ENCODE measurements at places on chromosomes 16 and 17. TPM values are rescaled to one million over a fixed set of nuclear protein-coding genes. Genes with fewer than 3 reads are reported as not detected.

LDHD gene
- total RNA-seq, result 198 TPM

CDRT15 gene
- not detected for total RNA-seq

C1QL1 gene
- total RNA-seq, result 1.1 TPM

CREBBP gene
- total RNA-seq, result 101 TPM

NAGS gene
- 3.0 TPM for total RNA-seq

MYH2 gene
- 0.68 TPM for total RNA-seq

RNF167 gene
- 348 TPM for total RNA-seq

MEFV gene
- 1.4 TPM for total RNA-seq

HYDIN gene
- total RNA-seq, result not detected

DNA sequence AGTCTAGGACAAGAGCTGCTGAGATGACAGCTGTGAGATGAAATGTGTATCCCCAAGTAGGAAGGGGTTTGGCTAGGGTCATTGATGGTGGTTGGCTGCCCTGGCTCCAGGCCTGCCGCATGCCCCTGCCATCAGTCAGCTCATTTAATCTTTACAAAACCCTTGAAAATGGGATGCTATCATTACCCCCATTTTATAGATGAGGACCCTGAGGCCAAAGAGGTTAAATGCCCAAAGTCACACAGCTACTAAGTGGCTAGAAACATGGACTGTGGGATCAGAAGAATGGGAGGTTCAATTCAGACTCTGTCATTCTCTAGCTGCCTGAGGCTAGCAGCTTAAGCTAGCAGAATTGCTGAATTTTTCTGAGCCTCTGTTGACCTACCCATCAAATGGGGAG lies 198.8 kb downstream of the MAF start:
- no peak for DNase-seq

DNA sequence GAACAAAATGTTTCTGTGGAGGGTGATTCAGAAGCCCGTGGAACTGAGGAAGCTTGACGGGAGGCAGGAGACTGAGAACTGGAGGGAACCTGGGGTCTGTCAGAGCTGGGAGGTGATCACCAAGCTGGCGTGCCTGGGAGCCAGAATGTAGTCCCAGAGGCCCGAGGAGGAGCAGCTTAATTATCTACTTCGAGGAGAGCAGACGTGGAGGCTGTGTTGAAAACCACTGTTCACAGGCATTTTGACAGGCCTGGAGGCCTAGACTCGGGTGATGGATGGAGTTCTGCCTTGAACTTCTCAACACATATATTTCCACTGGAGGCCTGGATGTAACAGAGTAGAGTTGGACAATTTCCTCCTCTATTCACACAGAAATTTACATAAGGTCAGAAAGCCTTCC lies 177.7 kb upstream of the SALL1 start:
- no peak for DNase-seq

GRCh38 chr17:8745586-8746500 lies 1.2 kb upstream of the CCDC42 start:
- peak; percentile 70 for DNase-seq

GRCh38 chr16:79309606-79310005 lies 290.9 kb downstream of the MAF start:
- DNase-seq, result no peak

DNA sequence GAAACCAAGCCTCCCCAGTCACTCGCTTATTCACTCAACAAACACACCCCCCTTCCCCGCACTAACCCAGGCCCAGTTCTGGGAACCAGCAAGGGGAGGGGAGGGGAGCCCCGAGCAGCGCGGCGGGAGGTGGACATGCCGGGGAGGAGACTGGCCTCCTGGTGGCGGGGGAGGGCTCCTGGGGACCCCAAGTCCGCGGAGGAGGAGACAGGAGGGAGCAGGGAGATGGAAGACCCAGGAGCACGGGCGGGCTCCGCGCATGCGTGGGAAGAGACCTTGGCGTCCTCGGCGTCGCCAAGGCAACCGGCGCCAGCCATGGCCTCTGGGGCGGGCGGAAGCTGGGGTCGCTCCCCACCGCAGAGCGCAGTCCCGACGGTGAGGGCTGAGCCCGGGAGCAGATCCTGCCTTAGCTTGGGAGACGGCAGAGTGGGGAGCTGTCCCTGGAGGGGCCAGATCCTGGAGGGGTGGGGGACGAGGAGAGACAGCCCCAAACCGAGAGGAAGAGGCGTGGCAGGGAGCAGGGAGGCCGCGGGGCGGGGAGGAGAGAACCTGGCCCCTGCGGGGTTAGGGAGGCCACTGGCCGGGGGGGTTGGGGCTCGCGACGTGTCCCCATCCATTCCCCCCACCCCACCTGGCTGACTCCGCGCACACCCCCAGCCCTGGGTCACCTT lies at the start of gene PRR29:
PRR29 (plus strand) TSS at position 302 of the 671 bp plus-strand sequence; CDS start at position 316, 14 bp downstream.
- peak; percentile 63 for DNase-seq

- DNase-seq, result no peak
Measured at GRCh38 chr16:83102336-83102735, 475.6 kb downstream of the CDH13 start.

DNA sequence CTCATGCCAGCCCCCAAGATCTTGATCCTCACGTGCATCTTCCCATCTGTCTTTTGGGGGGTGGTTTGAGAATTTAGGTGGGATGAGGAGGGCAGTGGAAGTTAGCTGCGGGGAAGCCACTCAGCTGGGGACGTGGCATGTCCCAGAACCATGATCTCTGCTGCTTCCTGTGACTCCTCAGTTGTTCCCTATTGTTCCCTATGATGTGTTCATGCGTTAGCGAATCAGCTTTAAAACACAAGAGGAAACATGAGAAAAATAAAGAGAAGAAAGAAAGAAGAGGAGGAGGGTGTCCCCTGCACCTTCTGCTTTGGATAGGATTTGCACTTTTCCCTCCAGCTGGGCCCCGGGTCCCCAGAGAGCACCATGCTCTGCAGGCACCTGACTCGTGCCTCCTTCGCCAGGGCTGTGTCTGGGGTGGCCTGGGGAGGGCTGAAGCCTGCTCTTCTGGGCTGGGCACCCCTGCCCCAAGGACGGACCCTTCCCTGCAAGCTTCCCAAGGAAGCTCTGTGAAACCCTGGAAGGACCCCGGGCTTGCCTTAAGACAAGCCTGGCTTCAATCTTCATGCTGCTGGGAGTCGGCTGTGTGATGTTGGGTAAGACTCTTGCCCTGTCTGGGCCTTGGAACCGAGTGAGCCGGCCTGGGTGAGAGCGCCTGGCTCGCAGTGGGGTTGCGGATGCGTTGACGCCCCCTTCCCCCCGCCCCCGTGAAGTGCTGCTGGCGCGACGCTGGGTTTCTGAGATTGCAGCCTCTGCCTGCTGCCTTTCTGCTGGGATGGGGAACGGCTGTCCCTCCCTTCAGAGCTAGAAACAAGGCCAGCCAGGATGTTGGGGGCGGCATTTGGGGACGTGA lies 62.8 kb upstream of the CIBAR2 start:
- DNase-seq, result no peak

DNA sequence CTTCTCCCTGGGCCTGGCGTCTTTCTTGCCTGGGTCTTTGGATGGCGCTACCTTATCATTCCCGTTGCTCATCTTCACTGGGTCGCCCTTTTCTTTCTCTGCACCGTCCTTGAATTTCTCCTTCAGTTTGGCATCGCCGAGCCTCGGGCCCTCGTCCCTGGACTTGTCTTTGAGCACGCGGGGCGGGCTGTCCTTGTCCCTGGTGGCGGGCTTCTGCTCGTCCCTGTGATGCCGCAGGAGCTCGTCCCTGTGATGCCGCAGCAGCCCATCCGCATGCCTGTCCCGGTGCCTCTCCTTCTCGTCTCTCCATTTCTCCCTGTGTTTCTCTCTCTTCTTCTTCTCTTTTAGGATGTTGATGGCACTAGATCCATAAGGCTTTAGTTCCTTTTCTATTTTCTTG lies 64.3 kb downstream of the ZNF778 start:
- no peak for DNase-seq

GRCh38 chr16:56108056-56108471 lies 83.2 kb upstream of the GNAO1 start:
- DNase-seq, result no peak

GRCh38 chr16:25395528-25395927 lies 137.9 kb upstream of the ZKSCAN2 start:
- no peak for DNase-seq

GRCh38 chr16:17773698-17774101 lies 302.9 kb upstream of the XYLT1 start:
- no peak for DNase-seq

DNA sequence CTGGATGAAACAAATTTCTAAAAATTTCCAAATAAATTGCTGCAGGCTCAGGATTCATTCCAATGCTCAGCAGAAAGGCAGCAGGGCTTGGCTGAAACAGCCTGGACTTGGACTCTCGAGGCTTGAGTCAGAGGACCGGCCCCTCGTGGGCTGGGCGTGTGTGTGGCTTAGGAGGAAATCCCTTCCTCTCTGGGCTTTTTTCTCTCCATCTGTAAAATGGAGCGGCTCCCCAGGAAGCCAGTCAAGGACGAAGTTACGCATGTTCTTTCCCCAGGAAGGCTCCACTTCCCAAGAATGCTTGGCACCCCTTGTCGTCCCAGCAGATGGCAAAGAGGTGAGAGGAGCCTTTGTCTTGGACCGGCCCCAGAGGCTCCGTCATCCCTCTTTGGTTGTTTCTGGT lies 13.5 kb downstream of the SLC46A1 start:
- no peak for DNase-seq

- no peak for DNase-seq
Measured at GRCh38 chr16:19715566-19715965, 2.5 kb downstream of the KNOP1 start.

DNA sequence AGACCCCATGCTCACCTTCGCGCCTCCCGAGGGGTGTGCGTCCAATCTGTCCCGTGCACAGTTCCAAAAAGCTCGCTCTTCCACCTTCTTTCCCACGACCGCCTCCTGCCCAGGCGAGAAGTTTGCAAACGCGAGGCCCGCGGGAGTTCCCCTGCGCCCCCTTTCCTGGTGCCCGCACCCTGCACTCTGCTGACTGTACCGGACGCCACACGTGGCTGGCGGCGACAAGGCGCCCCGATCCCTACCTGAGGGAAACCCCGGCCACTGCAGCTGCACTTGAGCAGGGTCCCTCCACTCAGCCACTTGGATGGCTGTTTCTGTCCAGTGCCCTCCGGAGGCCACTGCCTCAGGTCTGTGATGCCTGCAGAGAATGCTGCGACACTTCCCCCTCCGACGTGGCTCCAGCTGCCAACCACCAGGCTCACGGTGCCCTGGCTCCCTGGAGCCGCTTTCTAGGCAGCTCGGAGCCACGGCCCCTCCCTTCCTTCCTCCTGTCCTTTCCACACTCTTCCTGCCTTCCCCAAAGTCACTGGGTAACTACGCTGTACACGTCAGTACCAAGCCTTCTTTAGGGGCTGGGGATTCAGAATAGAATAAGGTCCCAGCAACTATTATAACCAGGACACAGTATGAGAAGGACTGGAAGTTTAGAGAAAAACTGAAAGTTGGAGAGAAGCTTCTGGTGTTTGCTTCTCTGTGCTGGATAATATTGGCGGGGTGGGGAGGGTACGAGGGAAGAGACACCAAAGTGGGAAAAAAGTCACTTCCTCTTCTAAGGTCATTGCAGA lies at the start of gene MLKL:
MLKL (minus strand) TSS at position 425 of the 788 bp plus-strand sequence. CDS start 5,105 bp downstream, outside the sequence.
- peak; percentile 70 for DNase-seq

- DNase-seq, result no peak
Measured at GRCh38 chr17:13792314-13792713, 190.6 kb upstream of the HS3ST3A1 start.

GRCh38 chr16:66961914-66962313 lies 848 bp downstream of the CES3 start:
- DNase-seq, result peak; percentile 89

Data from transverse colon (tissue), 4 donors.